Endodermal cell (in vitro differentiated cells): ENCODE measurements at places on chromosomes 6 and 20. TPM values are rescaled to one million over a fixed set of nuclear protein-coding genes. Genes with fewer than 3 reads are reported as not detected.

Gene FIG4
- 22.4 to 24.3 TPM (median 22.6 TPM) in 3 replicates for total RNA-seq

Gene DDX43
- not detected in 2 replicates for total RNA-seq

Gene TMEM244
- total RNA-seq = not detected in 3 replicates

GRCh38 chr6:96886519-96886918 is 11.2 kb downstream of the NDUFAF4 start:
- DNase-seq = no peak
- H3K4me3 ChIP-seq = no peak overlapping the region
- no peaks in the 10 kb centered on the region for H3K4me1 ChIP-seq
- H3K27me3 ChIP-seq = no peaks in the 10 kb centered on the region
- peaks cover 14% of the 10 kb centered on the region for H3K36me3 ChIP-seq

GRCh38 chr20:14220986-14221385 is 116.4 kb downstream of the FLRT3 start:
- no peak for DNase-seq
- H3K27me3 ChIP-seq = no peaks in the 10 kb centered on the region
- H3K4me3 ChIP-seq = no peak overlapping the region
- H3K27ac ChIP-seq = no peak overlapping the region

- DNase-seq = no peak
- no peak overlapping the region for H3K27ac ChIP-seq
- H3K4me1 ChIP-seq = no peaks in the 10 kb centered on the region
- peaks cover 18% of the 10 kb centered on the region for H3K36me3 ChIP-seq
- no peaks in the 10 kb centered on the region for H3K27me3 ChIP-seq
- no peak overlapping the region for H3K4me3 ChIP-seq
Observed at GRCh38 chr6:18214003-18214402, 50.3 kb downstream of the DEK start.

DNA sequence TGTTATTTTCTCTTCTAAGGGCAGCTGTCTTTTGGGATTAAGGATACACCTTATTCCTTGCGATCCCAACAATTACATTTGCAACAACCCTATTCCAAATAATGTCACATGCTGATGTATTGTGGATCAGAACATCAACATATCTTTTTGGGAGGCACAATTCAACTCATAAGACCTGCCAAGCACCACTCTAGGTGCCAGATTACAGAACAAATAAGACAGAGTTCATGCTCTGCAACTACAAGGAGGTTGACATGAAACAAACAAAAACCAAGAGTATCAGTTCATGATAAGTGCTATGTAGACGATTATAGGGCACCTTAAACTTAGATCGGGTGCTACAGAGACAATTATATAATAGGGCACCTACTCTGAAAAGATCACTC is 203.2 kb upstream of the SGK1 start:
- DNase-seq = no peak
- H3K36me3 ChIP-seq = no peaks in the 10 kb centered on the region
- no peaks in the 10 kb centered on the region for H3K27me3 ChIP-seq

GRCh38 chr6:132568611-132569010 is 1.5 kb upstream of the TAAR6 start:
- H3K36me3 ChIP-seq = no peaks in the 10 kb centered on the region
- H3K4me3 ChIP-seq = no peak overlapping the region
- no peaks in the 10 kb centered on the region for H3K4me1 ChIP-seq
- H3K27ac ChIP-seq = no peak overlapping the region

DNA sequence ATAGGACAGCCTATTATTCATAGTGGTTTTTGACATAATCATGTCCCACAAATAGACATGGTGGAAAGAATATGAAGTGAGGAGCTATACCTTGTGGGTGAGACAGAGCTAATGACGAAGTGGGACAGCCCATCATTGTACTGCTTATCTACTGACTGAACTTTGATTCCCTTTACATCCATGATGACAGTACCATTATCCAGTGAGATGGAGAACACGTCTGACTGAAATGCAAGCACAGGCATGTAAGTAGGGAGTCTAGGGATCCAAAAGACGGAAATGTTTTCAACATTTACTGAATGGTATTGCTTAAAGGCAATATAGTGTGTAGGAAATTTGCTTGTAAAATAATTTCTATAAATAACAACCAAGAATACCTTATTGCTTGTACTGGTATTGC is 43.5 kb downstream of the FAM229B start:
- no peaks in the 10 kb centered on the region for H3K4me1 ChIP-seq
- DNase-seq = no peak
- no peaks in the 10 kb centered on the region for H3K36me3 ChIP-seq
- no peaks in the 10 kb centered on the region for H3K27me3 ChIP-seq
- no peak overlapping the region for H3K27ac ChIP-seq
- no peak overlapping the region for H3K4me3 ChIP-seq

DNA sequence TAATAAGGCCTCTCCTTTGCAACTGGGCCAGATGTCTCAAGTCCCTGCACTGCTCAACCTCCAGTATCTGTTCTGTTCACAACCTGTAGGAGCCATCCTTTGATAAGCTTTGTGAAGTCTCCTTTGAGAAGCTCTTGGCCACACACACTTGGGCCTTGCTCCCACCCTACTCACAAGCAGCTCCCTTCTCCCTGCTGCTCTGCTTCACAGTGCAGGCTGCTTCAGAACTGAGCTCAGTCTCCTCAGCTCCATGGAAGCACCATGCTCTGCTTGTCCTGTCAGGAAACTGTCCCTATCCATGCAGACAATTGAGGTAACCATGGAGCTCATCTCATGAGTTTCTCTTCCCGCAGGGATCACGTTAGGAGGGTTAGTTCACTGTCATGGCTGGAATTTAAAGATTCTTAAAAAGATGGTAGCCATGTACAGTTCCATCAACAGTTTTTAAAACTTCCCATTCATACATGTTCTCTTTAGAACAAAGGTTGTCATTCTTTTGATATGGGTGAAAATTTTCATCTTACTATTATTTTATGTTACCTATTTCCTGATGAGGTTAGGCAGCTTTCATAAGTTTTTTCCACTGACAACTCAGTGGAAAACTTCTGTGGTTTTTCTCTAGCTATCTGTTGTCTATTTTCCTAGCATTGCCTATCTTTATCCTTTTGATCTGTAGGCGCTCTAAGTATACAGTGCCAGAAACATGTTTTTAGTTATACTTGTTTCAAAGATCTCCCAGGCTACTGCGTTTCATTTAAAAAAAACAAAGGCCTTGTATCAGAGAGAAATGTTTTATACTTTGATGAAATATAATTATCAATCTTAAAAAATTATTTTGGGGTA is 62.6 kb downstream of the AK9 start:
- no peak overlapping the region for H3K4me3 ChIP-seq
- H3K27ac ChIP-seq = no peak overlapping the region
- H3K36me3 ChIP-seq = no peaks in the 10 kb centered on the region
- no peaks in the 10 kb centered on the region for H3K27me3 ChIP-seq

DNA sequence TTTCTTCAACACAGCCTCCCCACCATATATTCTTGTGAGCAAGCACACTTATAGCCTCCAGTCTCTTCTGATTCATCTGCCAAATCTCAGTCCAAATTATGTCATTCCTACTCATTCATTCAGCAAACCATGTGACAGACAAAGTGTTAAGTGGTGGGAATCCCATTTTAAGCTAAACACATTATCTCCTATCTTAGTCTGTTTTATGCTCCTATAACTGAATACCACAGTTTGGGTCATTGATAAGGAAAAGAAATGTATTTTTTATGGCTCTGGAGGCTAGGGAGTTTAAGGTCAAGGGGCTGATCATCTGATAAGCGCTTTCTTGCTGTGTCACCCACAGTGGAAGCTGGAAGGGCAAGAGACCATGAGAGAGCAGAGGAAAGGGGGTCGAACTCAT is 23.9 kb upstream of the SMIM13 start:
- DNase-seq = no peak
- peaks cover 15% of the 10 kb centered on the region for H3K4me1 ChIP-seq
- no peak overlapping the region for H3K4me3 ChIP-seq
- H3K36me3 ChIP-seq = no peaks in the 10 kb centered on the region
- no peaks in the 10 kb centered on the region for H3K27me3 ChIP-seq

GRCh38 chr6:78599526-78599925 is 267.8 kb upstream of the IRAK1BP1 start:
- no peak for DNase-seq
- H3K36me3 ChIP-seq = no peaks in the 10 kb centered on the region
- H3K27ac ChIP-seq = no peak overlapping the region
- H3K4me1 ChIP-seq = peaks cover 3% of the 10 kb centered on the region

DNA sequence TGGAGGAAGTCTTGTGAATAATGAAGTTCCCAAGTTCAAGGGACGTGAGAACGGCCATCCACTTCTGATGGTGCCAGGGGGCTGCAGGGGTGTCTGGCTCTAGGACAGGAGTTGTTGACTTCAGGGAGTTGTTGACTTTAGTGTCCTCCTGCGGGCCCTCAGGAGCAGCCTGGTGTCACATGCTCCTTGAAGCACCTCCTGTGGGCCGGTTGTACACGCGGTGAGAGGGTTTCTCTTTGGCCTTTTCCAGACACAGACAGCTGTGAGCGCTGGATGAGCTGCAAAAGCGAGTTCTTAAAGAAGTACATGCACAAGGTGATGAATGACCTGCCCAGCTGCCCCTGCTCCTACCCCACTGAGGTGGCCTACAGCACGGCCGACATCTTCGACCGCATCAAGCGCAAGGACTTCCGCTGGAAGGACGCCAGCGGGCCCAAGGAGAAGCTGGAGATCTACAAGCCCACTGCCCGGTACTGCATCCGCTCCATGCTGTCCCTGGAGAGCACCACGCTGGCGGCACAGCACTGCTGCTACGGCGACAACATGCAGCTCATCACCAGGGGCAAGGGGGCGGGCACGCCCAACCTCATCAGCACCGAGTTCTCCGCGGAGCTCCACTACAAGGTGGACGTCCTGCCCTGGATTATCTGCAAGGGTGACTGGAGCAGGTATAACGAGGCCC is 77.8 kb downstream of the ISM1 start:
- H3K27ac ChIP-seq = no peak overlapping the region
- H3K27me3 ChIP-seq = no peaks in the 10 kb centered on the region
- no peaks in the 10 kb centered on the region for H3K36me3 ChIP-seq
- DNase-seq = no peak
- no peaks in the 10 kb centered on the region for H3K4me1 ChIP-seq
- H3K4me3 ChIP-seq = no peak overlapping the region
